Peyer's patch (tissue), 4 donors: ENCODE measurements at places on chromosomes 2 and 18. TPM values are rescaled to one million over a fixed set of nuclear protein-coding genes. Genes with fewer than 3 reads are reported as not detected.

The ANKRD30BL gene
- total RNA-seq: not detected

GRCh38 chr18:58407649-58408407 is 221.1 kb downstream of the ALPK2 start:
- no peak overlapping the region for H3K4me3 ChIP-seq
- no peaks in the 10 kb centered on the region for H3K4me1 ChIP-seq
- no peaks in the 10 kb centered on the region for H3K36me3 ChIP-seq
- DNase-seq: no peak

The GGCX gene
- total RNA-seq: 32.8 TPM

The ERMN gene
- total RNA-seq: 0.38 TPM

The NEURL3 gene
- total RNA-seq: 1.7 TPM

- DNase-seq: no peak
- no peaks in the 10 kb centered on the region for H3K4me1 ChIP-seq
- no peak overlapping the region for H3K27ac ChIP-seq
- no peaks in the 10 kb centered on the region for H3K27me3 ChIP-seq
These were observed 93.5 kb downstream of the FAM124B start for GRCh38 chr2:224308272-224308911.

DNA sequence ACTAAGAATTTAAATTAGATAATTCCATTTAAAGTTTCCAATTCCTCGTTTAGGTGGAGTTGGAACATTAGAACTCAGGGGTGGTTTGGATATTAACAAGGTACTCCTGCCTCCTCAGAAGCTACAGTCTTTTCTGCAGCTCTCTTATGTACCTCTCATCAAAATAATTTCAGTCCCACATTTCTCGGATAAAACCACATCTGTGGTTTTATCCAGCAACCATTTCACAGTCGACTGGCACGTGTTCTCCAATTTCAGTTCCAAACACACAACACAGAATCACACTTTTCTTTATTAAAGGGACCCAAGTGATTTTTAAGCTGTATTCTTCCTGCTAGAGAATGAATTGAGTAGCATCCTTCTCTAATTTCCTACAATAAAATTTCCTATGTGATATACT is 22.7 kb upstream of the NFU1 start:
- H3K27me3 ChIP-seq: no peaks in the 10 kb centered on the region
- H3K36me3 ChIP-seq: no peaks in the 10 kb centered on the region
- no peak overlapping the region for H3K4me3 ChIP-seq
- no peaks in the 10 kb centered on the region for H3K4me1 ChIP-seq
- H3K27ac ChIP-seq: no peak overlapping the region

- DNase-seq: peak; percentile 58
- no peak overlapping the region for H3K4me3 ChIP-seq
- peaks cover 6% of the 10 kb centered on the region for H3K4me1 ChIP-seq
These were observed 28.9 kb downstream of the KCNK3 start for GRCh38 chr2:26721115-26722032.

DNA sequence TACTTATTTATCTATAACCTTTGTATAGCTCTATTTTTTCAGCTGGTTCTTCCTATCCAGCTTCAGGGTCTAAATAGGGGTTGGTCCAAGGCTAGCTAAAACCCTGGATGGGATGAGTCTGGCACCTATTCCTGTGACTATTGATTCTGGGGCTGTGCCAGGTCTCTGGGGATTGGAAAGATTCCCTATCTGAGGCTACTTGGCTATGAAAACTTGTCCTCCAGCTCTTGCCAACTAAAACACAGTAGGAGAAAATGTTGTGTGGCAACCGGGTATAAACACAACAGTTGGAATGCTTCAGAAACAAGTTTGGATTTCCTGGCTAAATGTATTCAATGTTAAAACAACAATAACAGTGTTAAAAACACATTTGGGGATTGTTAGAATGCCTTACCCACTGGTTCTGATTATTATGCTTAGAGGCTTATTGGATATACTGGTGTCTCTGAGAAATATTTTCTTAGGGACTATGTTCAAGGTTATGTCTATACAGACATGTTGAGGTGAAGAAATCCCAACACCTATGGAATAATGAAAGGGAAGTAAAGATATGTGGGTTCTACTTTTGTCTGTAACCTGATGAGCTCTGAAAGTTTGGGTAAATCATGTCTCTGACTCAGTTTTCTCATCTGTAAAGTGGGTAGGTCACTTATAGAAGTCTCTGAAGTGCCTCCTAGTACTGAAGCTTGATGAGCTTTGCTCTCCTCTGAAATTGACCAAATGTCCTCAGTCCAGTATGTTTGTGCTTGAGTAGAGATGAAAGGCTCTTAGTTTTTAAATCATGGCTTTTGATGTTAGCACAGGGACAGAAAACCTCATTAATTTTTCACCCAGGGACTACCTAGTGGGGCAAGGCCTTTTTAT is 460.7 kb downstream of the MTX2 start:
- no peaks in the 10 kb centered on the region for H3K36me3 ChIP-seq
- no peaks in the 10 kb centered on the region for H3K4me1 ChIP-seq
- no peaks in the 10 kb centered on the region for H3K27me3 ChIP-seq
- H3K4me3 ChIP-seq: no peak overlapping the region

The EMILIN1 gene
- 32.2 TPM for total RNA-seq

GRCh38 chr18:55206927-55207326 is 247.7 kb upstream of the CCDC68 start:
- H3K4me3 ChIP-seq: no peak overlapping the region
- no peak for DNase-seq
- H3K4me1 ChIP-seq: no peaks in the 10 kb centered on the region

The TMEM37 gene
- total RNA-seq: 186 TPM

- H3K36me3 ChIP-seq: no peaks in the 10 kb centered on the region
- no peak overlapping the region for H3K27ac ChIP-seq
- no peaks in the 10 kb centered on the region for H3K27me3 ChIP-seq
These were observed 382.1 kb downstream of the OSR1 start for GRCh38 chr2:18976168-18976961.

DNA sequence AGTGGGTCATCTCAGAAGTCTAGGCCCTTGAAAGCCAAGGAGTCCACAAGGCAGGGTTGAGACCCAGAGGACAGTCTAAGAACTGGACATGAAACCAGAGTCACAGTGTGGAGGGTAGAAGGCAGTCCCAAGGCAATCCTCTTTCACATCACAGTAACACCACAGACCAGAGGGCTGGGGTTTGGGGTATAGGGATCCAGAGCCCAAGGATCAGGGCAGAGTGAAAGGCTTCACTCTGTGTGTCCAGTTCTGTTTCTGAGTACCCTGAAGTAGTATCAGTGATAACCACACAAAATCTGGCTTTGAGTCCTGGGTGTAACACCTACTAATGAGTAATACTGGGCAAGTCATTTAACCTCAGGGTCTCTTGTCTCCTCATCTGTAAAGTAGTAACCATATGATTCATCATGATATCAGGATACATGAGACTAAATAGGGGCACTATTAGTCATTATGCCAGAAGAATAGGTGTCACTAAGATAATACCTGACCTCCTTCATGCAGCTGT is 91.0 kb downstream of the ICA1L start:
- DNase-seq: no peak
- H3K36me3 ChIP-seq: peaks cover 5% of the 10 kb centered on the region
- no peaks in the 10 kb centered on the region for H3K27me3 ChIP-seq
- no peak overlapping the region for H3K27ac ChIP-seq
- H3K4me3 ChIP-seq: no peak overlapping the region

DNA sequence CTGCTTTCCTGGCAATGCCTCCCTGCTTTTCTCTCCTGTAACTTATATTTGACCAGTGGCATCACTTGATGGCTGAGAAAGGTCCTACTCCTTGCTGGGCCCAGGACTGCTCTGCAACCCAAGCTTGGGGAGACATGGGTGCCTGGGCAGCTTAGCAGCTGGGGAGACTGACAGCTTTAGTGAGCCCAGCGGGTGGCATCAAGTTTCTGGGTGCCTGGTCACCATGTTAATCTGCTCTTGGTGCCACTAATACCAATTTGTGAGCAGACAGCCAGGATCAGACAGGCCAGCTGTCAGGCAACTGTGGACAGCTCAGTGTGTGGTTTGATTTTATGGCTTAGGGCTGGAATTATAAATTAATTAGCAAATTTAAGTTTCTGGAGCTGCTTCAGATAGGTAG is 144.8 kb upstream of the GLI2 start:
- no peaks in the 10 kb centered on the region for H3K4me1 ChIP-seq
- no peak for DNase-seq
- H3K27ac ChIP-seq: no peak overlapping the region
- no peaks in the 10 kb centered on the region for H3K36me3 ChIP-seq
- H3K4me3 ChIP-seq: no peak overlapping the region

- H3K36me3 ChIP-seq: no peaks in the 10 kb centered on the region
- H3K4me1 ChIP-seq: no peaks in the 10 kb centered on the region
- no peaks in the 10 kb centered on the region for H3K27me3 ChIP-seq
- no peak overlapping the region for H3K4me3 ChIP-seq
- no peak overlapping the region for H3K27ac ChIP-seq
These were observed 182.3 kb downstream of the CAMKMT start for GRCh38 chr2:44543773-44544725.

The DOK6 gene
- total RNA-seq: 0.18 TPM

The BOLL gene
- total RNA-seq: not detected

GRCh38 chr2:62309465-62310091 is 113.7 kb downstream of the B3GNT2 start:
- DNase-seq: no peak
- H3K4me1 ChIP-seq: peaks cover 36% of the 10 kb centered on the region
- H3K36me3 ChIP-seq: no peaks in the 10 kb centered on the region
- H3K27me3 ChIP-seq: no peaks in the 10 kb centered on the region
- H3K27ac ChIP-seq: peak overlapping the region; percentile 27

The CIDEA gene
- not detected for total RNA-seq

GRCh38 chr18:8130096-8130495 is 479.1 kb upstream of the RAB12 start:
- H3K4me3 ChIP-seq: no peak overlapping the region
- no peak for DNase-seq
- H3K27ac ChIP-seq: no peak overlapping the region
- no peaks in the 10 kb centered on the region for H3K36me3 ChIP-seq

- no peak overlapping the region for H3K27ac ChIP-seq
- no peak overlapping the region for H3K4me3 ChIP-seq
- no peak for DNase-seq
- no peaks in the 10 kb centered on the region for H3K4me1 ChIP-seq
- H3K36me3 ChIP-seq: no peaks in the 10 kb centered on the region
These were observed 600.5 kb upstream of the SYT4 start for GRCh38 chr18:43877616-43878321.

The DPP4 gene
- 17.3 TPM for total RNA-seq

The BCL2 gene
- total RNA-seq: 22.5 TPM

DNA sequence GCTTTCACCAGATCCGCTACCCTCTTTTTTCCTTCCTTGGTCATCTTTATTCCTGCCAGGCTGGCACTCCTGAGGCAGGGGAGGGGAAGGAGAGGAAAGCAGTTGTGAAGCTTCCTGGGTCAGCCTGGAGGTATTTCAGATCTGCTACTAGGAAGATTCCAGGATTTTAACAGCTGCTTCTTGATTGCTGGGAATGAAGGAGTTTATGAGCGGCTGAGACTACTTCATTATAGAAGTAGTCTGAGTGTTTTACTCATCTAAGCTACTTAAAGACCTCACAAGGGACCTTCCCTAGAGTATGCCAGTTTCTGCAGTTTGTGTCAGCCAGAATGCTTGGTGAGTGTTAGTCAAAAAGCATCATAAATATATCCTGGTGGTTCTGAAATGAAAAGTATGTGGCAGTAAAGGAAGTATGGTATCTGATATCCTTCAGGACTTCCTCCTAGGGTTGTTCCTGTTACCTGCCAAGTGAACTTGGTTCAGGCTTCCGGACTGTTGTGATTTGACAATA is 1.9 kb downstream of the TANC1 start:
- H3K27ac ChIP-seq: peak overlapping the region; percentile 82
- H3K27me3 ChIP-seq: no peaks in the 10 kb centered on the region
- H3K4me1 ChIP-seq: no peaks in the 10 kb centered on the region
- no peaks in the 10 kb centered on the region for H3K36me3 ChIP-seq
- DNase-seq: no peak
- H3K4me3 ChIP-seq: peak overlapping the region; percentile 86

GRCh38 chr2:136394136-136395060 is 276.4 kb upstream of the CXCR4 start:
- H3K27ac ChIP-seq: peak overlapping the region; percentile 42
- no peak overlapping the region for H3K4me3 ChIP-seq
- no peaks in the 10 kb centered on the region for H3K36me3 ChIP-seq
- no peak for DNase-seq
